Activated naive CD4-positive, alpha-beta T cell treated with anti-CD3 and anti-CD28 coated beads for 36 hours (primary cell): ENCODE measurements at places on chromosomes 11 and 22. TPM values are rescaled to one million over a fixed set of nuclear protein-coding genes. Genes with fewer than 3 reads are reported as not detected.

OR8K5 gene
- not detected for total RNA-seq

RASSF10 gene
- total RNA-seq: not detected

CSRP3 gene
- total RNA-seq: not detected

FREY1 gene
- 0.76 TPM for total RNA-seq

GAB4 gene
- total RNA-seq: not detected

APOL5 gene
- total RNA-seq: not detected

C11orf42 gene
- not detected for total RNA-seq

FAM227A gene
- 0.35 TPM for total RNA-seq
